ENCODE measurements at places on chromosomes 11 and 22.

DNA sequence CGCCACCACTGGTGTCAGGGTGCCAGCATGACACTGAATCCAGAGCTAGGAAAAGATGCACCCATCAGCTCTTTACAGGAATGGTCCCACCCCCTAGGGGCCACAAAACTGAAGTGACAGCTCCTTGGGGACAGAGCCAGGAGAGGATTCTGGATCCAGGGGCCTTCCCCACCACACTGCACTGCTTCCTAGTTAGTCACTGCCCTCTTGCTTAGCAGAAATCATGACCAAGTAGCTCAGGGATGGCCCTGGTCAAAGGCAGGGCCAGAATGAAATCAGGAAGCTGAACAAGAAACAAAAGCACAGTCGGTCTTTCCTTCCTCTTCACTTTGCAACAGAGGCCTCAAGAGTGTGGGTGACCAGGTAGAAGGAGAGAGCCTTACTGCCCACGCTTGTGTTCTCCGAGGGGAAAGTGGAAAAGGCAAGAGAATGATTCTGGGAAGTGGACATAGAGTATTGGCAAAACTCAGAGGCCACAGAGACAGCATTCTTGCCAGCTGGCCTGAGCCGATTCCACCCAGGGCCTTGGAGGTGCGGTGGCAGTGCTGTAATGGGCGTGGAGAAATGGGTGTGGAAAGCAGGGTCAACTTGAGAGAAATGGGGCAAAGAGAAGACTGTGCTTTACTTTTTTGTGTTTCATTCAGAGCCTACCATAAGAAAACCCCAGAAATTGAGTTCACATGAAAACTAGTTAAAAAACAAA is 39.8 kb downstream of the KCNJ1 start:
- no peak for DNase-seq

DNA sequence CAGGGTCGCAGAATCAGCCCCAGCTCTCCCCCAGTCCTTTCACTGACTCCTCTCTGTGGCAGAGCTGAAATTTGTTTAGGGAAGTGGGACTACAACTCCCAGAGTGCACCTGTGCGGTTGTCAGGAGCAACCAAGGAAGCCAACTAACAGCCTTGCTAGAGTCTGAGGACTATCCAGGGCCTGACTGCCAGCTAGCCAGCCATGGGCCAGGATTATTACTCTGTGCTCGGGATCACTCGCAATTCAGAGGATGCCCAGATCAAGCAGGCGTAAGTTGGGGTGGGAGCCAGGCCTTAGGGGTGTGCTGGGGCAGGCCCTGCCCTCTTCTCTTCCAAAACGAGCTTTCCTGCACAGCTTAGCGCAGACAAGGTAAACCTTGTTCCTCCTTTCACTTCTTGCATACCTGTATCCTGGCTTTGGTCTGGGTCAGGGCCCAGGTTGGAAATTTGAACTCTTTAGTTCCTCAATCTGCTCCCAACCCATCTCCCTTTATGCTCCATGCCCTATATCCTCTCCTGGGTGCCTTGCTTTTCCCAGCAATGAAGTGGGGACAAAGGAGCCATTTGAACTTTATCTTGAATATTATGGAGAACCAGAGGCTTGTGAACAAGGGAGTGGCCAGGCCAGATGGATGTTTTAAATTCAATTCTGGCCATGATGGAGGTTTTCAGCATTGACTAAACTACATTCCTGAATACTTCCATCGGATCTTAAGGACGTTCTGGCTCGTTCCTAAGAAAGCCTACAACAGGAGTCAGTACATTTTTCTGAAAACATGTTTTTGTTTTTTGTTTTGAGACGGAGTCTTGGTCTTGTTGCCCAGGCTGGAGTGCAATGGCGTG is at the start of gene DNAJB13:
Gene DNAJB13 (plus strand): TSS at position 158 of the 842 bp plus-strand sequence. CDS start 44 bp downstream, at position 202.
- no peak for DNase-seq

- DNase-seq: no peak
Observed at GRCh38 chr11:66889960-66890359, 33.1 kb downstream of the LRFN4 start.

DNA sequence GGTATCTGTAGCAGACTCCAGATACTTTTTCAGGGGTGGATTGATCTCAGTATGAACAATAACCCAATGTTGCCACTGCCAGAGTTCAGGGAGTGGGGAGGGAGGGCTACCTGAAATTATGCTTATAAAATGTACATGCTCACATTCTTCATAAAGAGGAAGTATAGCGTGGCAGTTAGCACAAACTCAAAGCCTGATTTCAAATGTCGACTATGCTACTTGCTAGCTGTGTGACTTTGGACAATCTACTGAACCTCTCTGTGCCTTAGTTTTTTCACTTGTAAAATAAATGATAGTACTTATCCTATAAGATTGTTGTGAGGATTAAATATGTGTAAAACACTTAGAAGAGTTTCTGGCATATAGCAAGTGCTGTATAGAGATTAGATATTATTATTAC is 26.5 kb upstream of the POU2AF1 start:
- DNase-seq: no peak

DNA sequence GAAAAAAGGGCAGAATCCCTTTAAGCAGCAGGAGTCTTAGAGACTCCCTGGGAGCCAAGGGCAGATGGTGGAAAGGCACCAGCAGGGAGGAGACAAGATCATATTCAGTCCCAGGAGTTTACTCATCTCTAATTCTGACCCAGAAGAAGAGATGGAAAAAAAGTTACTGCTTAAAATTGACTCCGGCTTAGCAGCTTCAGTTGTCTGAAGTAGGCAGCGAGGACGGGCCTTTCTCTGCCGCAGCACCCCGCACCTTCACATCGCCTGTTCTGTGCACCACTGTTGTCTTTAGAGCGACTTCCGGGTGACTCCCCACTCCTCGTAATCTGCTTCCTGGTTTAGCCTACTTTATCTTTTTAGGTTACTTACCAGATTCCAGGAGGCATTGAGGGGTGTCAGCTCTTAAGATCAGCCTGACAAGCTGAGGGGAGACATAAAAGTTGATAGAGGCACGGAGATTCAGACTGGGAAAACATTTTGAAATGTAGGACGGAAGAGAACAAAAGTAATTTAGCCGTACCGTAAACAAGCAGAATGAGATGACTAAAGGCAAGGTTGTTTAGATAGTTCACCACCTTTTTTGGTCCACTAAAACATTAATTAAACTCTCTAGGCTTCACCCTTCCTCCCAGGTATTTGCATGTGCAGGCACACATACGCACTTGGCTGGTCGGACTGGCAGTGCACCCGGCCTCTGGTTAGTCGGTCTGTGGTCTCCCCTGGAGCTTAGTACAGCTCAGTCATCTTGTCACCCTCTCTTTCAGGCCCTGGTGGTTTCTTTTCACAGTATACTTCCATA is 74.3 kb downstream of the CECR2 start:
- DNase-seq: no peak

DNA sequence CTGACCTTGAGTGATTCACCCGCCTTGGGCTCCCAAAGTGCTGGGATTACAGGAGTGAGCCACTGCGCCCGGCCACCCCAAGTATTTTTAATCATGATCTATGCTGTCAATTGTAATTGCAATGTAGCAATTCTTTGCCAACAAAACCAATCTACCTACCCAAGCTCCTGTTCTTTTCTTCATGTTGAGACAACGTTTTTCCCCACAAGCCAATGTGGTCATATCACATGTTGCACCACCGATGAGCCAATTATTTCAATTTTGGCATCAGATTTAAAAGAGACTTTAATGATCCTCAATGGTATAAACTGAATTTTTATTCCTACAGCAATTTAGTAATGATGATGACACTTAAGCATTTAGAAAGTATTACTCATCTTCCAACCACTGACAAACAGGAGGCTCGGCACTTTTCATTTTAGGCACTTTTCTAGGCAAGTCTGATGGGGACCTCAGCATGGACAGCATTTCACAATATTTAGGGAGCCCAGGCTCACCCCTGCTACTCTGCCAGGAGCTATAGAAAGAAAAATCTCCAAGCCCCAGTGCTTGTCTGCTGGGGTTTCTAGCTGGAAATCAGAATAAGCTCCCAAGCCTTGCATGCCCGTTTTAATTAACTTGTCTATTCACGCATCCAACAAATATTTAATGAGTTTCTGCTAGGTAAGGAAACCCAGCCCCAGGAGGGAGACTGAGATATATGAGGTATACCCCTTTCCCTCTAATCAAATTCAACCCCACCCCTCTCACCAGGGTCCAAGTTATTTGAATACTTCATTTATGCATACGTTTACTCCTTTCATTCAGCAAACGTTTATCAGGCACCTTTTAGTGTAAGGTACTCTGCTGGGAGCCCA is 291.4 kb downstream of the ST3GAL4 start:
- no peak for DNase-seq

DNA sequence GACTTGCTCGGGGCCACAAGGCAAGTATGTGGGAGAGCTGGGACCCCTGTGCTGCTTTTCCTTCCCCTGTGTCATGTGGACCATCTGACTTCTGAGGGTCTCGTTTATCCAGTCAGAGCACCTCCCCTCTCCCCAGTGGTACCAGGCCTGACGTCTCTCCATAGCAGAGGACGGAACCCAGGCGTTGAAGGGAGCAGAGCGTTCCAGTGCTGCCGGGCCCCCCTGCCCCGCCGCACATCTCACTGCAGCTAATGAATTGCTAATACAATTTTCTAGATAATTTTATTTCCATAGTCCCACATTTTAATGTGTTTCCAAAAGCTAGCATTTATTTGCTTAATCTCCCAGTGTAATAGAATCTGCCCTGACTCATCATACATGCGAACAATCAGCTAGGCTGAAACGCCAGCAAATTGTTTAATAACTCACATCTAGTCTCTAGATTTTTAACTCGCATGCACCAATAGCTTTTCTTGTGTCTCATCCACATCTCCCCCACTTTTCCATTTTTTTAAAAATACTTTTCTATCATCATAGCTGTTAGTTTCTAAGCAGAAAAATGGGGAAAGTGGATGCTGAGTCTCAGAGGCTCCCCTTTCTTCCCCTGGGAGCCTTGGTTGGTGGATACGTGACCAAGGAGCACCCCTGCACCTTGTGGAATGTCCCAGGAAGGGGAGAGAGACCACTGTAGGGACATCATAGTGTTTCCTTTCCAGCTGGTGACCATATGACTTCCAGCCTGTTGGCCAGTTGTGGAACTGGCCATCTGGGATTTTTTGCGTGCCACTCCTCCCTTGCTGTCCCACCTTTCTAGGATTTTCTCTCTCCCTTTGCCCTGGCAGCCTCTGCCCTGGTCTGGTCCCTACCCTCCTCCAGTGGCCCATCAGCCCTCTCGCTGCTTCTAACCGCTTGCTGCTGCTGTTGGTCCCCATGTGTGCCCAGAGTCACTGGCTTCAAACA is 58.6 kb upstream of the NNMT start:
- no peak for DNase-seq

DNA sequence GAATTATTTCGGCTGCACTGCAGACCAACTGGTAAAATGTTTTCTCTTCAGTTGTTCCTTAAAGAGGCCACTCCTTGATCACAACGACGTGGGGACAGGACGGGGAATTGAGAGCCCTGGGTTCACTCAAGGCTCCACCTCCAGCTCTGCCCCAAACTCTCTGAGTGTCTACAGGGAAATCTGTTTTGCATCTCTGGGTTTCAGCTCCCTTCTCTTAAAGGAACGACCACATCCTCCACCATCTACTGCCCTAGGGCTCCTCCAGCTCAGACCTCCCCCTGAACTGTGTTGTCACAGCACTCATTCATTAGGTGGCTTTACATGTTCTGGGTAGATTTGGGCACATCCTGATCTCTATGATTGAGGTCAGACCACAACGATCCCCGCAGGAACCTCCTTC is 5.1 kb upstream of the PPFIA1 start:
- no peak for DNase-seq

- DNase-seq: no peak
Observed at GRCh38 chr11:116071241-116071640, 567.0 kb upstream of the CADM1 start.

DNA sequence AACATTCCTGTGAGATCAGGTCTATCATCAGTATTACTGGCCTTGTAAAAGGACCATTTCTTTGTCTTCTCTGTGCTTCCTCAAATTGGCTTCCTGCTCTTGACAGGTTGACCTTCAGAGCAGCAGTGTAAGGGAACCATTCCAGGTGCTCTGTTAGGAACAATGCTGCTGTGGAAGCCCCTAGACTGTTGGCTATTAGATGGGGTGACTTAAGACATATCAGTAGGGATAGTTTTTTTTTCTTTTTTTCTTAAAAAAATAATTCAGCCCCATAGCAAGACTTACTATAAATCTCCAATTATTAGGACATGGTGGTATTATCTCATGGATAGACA is 37.6 kb downstream of the COA4 start:
- no peak for DNase-seq

DNA sequence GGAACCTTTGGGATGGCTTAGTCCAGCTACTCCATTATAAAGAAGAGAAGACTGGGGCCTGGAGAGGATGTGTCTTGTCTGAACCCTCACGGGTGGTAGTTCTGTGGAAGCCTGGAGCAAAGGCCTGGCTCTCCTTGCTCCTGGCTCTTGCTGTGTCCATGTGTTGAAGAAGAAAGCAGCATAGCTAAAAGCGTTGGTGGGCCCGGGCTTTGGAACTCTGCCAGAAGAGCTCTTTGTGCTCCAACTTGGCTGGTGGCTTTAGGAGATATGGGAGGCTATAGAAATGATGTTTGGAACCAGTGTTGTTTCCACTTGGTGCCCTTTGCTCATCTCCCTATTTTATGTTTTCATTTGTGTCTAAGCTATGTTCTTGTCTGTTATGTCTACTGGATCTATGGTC is 131.1 kb downstream of the DBX1 start:
- DNase-seq: no peak

DNA sequence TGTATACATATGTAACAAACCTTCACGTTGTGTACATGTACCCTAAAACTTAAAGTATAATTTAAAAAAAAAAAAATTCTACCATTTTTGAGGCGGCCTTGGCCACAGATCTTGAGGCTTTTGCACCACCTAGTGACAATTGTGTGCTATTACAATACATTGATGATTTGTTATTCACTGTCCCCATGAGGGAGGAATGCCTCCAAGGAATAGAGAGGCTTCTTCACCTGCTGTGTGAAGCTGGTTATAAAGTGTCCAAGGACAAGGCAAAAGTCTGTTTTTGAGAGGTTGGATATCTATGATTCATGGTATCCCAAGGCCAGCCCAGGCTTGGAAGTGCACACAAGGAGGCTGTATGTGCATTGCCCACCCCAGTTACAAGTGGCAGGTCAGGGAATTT is 30.7 kb downstream of the SLC22A25 start:
- no peak for DNase-seq

- DNase-seq: no peak
Observed at GRCh38 chr22:25207553-25208157, 8.0 kb downstream of the CRYBB3 start.

- no peak for DNase-seq
Observed at GRCh38 chr11:24145411-24145810, 351.4 kb upstream of the LUZP2 start.

GRCh38 chr11:103998826-103999508 is 37.5 kb upstream of the DDI1 start:
- DNase-seq: no peak

- no peak for DNase-seq
Observed at GRCh38 chr11:73171436-73172161, 29.5 kb upstream of the FCHSD2 start.
